Sigmoid colon (tissue), 7 donors: ENCODE measurements at places on chromosomes 7 and 10. TPM values are rescaled to one million over a fixed set of nuclear protein-coding genes. Genes with fewer than 3 reads are reported as not detected.

Gene C7orf25
- 5.4 TPM for total RNA-seq

Gene COL28A1
- total RNA-seq = 11.8 TPM

GRCh38 chr7:154647625-154648024 lies 355.3 kb downstream of the PAXIP1 start:
- no peak overlapping the region for H3K4me3 ChIP-seq
- no peak overlapping the region for H3K27ac ChIP-seq
- no peak for DNase-seq
- H3K27me3 ChIP-seq = no peaks in the 10 kb centered on the region
- H3K36me3 ChIP-seq = no peaks in the 10 kb centered on the region
- no peaks in the 10 kb centered on the region for H3K4me1 ChIP-seq

DNA sequence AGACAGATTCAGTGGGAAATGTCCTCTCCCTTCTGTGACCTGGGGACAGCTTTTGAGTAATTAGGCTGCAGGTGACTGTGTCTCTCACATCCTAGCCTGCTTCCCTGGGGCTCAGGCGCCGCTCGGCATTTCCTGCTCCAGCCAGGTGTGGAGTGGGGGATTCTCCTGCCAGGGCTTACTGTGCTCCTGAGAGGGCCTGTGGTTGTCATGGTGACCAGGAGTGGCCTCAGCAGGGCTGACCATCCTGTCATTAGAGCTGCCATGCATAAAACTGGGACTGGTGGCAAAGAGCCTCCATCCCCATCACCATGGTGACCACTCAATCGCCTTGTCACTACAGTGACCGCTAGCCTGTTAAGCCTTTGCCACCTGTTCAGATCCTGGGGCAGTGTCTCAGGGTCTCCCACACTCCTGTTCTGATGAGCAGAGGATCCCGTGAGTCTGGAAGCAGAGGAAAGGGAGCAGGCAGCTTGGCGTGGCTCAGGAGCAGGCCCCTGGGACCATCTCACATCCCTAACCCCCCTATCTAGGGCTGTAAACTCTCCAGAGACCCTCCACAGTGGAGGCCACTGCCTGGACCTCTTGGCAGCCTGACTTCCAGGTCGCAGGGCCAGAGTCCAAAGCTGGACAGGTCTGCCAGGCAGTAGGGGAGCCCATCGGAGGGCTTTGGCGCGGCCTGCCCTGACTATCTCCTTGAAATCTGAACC lies at the start of gene GCK:
GCK (minus strand) TSS at position 154 of the 707 bp plus-strand sequence. CDS start 486 bp downstream, outside the sequence.
- H3K36me3 ChIP-seq = no peaks in the 10 kb centered on the region
- no peak within 1 kb of the TSS for H3K4me3 ChIP-seq
- peaks cover 12% of the 10 kb centered on the region for H3K27me3 ChIP-seq

GRCh38 chr7:106104721-106105260 lies 7.3 kb downstream of the SYPL1 start:
- H3K36me3 ChIP-seq = no peaks in the 10 kb centered on the region
- H3K27me3 ChIP-seq = no peaks in the 10 kb centered on the region
- H3K4me1 ChIP-seq = peaks cover 71% of the 10 kb centered on the region
- no peak overlapping the region for H3K4me3 ChIP-seq
- DNase-seq = no peak

DNA sequence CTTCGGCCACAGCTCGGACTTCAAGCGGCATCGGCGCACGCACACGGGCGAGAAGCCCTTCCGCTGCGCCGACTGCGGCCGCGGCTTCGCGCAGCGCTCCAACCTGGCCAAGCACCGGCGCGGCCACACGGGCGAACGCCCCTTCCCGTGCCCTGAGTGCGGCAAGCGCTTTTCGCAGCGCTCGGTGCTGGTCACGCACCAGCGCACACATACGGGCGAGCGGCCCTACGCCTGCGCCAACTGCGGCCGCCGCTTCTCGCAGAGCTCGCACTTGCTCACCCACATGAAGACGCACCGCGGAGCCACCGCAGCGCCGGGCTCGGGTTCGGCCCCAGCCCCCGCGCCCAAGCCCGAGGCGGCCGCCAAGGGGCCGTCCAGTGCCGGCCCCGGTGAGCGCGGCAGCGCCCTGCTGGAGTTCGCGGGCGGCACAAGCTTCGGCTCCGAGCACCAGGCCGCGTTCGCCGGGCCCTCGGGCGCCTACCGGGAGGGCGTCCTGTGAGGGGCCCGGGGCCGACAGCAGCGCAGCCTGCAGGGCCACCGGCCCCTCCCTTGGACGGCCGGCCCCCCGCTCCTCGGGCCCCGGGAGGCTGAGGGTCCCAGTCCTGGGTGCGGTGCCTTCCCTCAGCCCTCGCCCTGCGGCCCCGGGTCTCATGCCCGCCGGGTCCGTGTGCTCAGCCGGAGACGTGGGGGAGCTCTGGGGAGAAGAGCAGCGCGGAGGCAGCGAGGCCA lies 17.2 kb downstream of the ZNF316 start:
- H3K4me1 ChIP-seq = no peaks in the 10 kb centered on the region
- H3K36me3 ChIP-seq = peaks cover 37% of the 10 kb centered on the region
- H3K4me3 ChIP-seq = no peak overlapping the region
- no peak overlapping the region for H3K27ac ChIP-seq
- no peaks in the 10 kb centered on the region for H3K27me3 ChIP-seq
